ENCODE measurements at places on chromosomes 1 and 21.

- no peak for DNase-seq
Measured at GRCh38 chr1:147600119-147601111, 59.1 kb downstream of the BCL9 start.

DNA sequence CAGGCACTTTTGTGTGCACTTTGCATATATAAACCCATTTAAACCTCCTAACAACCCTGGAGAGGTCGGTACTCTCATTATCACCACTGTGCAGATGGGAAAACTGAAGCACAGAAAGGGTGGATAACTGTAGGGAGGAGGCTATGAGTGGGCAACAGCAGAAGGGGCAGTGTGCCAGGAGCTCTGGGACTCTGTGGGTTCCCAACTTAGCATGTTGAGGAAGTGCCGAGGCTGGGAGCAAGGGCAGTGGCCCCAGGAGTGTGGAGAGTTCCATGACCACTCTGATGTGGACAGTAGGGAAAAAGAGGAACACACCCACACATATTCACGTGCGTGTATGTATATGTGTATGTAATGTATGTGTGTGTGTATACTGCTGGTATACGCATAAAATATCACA lies 25.7 kb upstream of the KCNC4 start:
- no peak for DNase-seq

- DNase-seq, result no peak
Measured at GRCh38 chr1:212512816-212513559, 80.3 kb downstream of the NENF start.

DNA sequence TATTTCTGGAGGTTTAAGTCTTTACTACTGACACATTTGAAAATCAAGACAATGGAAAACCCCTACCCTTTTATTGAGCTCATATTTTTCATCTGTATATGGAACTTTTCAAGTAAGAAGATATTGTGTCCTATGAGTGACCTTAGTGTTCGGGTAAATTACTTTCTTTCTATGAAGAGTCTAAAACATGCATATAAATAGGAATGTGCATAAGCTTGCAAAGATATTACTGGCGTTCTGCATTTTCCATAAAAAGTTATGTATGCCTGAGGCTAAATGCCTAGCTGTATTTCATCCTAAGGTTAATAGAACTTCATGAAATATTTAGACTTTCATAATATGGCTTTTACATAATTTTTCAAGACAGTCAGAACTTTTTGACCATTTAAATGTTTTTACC lies 495.8 kb upstream of the ADAMTS5 start:
- no peak for DNase-seq

- peak; percentile 70 for DNase-seq
Measured at GRCh38 chr1:63847308-63847910, 73.6 kb downstream of the ROR1 start.

DNA sequence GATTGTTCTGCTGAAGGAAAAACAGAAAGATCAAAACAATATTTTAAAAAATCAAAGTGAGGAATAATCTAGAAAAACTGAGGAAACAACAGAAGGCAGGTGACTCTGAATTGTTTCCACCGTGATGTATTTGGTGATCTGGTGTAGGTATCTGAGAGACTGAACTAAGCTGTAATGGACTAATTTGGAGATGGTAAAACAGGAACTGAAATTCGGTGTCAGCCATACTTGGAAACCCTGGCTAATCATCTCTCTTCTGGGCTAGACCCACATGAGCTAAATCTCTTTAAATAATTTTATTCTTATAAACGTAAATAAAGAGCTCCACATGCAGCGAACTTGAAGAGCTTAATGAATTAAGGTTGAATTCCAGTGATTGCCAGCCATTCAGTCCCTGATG lies 1226.1 kb downstream of the NCAM2 start:
- DNase-seq, result no peak

- no peak for DNase-seq
Measured at GRCh38 chr1:86455073-86455472, 13.7 kb upstream of the CLCA1 start.

GRCh38 chr1:245180496-245181157 lies 25.8 kb downstream of the KIF26B start:
- DNase-seq, result no peak

DNA sequence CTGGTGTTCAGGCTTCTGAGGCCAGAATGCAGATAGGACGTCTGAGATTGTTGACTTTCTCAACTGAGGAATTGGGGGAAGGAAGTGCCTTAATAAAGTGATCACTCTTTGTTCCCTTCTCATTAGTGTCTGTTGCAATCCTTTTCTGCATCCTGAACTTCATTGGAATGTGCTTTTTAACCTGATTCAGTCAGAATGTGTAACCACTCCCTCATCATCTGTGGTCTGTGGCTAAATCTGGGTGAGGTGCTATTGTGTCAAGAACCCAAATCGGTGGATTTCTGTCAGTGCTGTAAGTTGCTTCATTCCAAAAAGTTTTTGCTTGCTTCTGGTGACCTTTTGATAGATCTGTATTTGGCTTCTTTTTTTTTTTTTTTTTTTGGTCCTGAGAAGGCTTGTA lies 38.2 kb downstream of the ARID1A start:
- no peak for DNase-seq

DNA sequence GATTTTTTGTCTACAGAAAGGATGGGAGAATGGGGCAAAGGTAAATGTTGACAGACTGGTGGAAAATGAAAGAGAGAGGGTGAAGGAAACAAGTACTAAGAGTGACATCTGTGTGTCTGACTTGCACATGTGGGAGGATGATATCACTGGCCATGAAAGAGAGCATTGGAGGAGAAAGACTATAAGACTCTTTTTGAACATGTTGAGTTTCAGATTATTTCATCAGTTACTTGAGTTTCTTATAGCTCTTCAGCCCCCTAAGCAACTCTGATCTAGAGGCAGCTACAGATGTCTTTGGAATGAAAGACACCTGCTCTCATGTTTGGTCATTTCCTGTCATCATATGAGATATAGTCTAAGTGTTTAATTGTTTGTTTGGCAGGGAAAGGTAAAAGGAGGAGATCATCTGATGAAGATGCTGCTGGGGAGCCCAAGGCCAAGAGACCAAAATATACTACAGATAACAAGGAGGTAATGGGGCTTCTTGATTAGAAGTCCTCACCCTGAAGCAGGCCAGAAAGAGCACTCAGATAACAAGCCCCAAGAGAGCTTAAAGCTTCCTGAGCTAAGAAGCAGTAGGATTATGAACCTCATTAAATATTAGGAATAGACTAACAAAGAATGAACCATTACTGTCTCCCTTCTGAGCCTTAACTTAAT lies 4.5 kb downstream of the POLR3C start:
- no peak for DNase-seq

- DNase-seq, result no peak
Measured at GRCh38 chr1:207336559-207337467, 15.3 kb downstream of the CD55 start.

GRCh38 chr1:233025157-233025556 lies 74.7 kb downstream of the NTPCR start:
- peak; percentile 28 for DNase-seq

DNA sequence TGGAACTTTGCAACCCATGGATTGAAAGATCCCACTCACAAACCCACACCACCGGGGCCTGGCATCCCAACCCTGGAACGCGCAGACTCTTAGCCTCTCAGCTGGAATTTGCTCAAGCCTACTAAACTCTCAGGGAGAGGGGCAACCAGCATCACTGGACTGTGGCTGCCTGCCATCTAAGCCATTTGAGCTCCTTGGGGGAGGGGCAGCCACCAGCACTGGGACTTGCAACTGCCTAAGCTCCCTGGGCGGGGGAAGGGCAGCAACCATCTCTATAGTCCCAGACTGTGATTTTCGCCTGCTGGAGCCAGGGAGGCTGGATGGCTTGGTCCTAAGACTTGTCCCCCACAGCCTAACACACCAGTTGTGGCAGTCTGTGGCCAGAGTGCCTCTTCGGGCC lies 122.3 kb downstream of the SNX7 start:
- DNase-seq, result no peak

- peak; percentile 44 for DNase-seq
Measured at GRCh38 chr1:2381741-2382620, 9.4 kb downstream of the MORN1 start.

DNA sequence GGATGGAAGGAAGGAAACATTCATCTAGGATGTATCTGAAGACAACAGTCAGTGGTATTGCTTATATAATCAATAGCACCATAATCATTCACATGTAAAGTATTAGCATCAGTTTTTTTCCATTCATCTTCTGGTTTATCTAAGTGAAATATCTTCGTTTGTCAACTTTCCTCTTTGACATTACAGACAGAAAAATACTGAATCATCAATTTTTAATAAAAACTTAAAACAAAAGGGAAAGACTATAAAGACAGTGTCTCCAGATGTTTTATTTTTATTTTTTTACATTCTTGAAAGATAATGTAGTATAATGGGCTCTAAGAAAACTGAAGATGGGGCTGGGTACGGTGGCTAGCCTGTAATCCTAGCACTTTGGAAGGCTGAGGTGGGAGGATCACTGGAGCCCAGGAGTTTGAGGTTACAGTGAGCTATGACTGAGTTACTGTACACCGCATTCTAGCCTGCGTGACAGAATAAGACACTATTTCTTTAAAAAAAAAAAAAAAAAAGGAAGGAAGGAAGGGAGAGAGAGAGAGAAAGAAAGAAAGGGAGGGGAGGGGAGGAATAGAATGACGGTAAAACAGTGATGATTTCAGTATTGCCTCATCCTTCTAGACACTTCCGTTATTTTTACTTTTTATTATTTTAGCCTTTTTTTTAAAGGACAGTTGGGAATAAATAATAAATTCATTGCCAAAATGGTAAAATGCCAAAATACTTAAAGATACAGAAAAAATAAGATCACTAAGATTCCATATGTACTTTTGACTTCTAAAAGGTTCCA lies 89.5 kb downstream of the NRIP1 start:
- DNase-seq, result no peak

GRCh38 chr1:51581238-51581637 lies 35.7 kb upstream of the OSBPL9 start:
- no peak for DNase-seq

DNA sequence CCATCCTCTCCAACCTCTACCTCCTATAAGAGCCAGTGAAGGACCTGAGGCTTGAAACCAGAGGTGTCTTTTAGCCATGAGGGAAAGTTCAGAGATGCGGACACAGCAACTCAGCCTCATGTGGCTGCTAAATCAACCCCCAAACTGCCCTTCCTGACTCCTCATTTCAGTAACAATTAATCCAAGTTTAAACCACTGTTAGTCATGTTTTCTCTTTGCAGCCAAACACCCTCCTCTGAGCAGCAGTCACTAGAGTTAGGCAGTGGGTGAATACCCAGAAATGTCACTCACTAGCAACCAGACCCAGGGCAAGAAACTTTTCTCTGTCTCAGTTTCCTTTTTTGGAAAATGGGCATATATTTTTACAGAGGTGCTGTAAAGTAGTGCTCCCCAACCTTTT lies 71.2 kb downstream of the KCNJ15 start:
- DNase-seq, result no peak

Data from substantia nigra (tissue), 51 donors.